CD4-positive, alpha-beta T cell treated with Interferon alpha-2 for 1 hour (primary cell): ENCODE measurements at places on chromosomes 11 and 22.
A peak's percentile ranks its signal among the peaks of the same experiment; 100 is the strongest.

DNA sequence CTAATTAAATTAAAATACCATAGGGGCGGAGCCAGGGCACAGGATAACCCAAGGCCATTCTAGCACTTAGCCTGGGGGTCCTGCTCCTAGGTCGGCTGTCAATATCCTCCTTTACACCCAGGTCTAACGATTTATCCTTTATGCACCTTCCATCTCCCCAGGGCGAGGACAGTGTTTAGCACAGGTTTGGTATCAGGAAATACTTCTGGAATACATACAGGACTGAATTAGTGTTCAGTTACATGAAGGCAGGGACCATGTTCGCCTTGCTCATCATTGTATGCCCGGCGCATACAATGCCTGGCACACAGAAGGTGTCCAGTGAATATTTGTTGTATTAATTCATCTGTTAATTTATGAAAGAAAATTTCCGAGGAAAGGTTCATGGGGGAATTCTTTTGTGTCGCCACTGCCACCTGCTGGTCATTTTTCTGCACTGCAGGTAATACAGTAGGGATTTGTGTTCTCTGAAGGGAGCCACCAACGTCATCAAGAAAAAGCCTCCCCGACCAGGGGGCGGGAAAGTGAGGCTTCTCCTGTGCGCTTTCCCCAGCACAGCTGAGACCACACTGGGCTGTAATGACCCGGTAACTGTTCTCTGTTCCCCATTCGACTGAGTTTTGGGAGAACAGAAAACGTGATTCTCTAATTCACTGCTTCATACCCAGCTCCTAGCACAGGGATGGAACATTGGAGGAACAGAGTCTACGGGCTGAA is 68.7 kb upstream of the ASPHD2 start:
- DNase-seq: peak; percentile 73

GRCh38 chr11:134374891-134375550 is 37.0 kb downstream of the B3GAT1 start:
- no peak for DNase-seq

GRCh38 chr11:59285716-59286260 is 72.9 kb upstream of the OR5AN1 start:
- no peak for DNase-seq

DNA sequence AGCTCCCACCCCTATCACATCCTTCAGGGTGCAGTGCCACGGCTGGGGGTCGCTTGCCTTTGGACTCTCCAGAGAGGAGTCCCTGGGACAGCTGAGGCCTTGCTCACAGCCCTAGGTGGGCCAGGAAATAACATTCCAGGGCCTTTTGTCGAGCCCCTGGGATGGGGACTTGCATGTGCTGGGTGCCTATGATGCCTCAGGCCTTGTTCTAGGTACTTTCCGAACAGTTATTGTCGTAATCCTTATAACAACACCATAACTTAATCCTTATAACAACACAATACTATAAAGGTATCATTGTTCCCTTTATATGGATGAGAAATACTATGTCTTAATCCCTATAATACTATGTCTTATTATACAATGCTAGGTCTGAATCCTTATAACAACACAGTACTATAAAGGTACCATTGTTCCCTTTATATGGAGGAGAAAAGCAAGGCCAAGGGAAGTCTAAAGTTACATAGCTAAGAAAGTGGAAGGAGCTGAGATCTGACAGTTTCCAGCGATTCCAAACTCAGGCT is 236.5 kb downstream of the ST3GAL4 start:
- no peak for DNase-seq

DNA sequence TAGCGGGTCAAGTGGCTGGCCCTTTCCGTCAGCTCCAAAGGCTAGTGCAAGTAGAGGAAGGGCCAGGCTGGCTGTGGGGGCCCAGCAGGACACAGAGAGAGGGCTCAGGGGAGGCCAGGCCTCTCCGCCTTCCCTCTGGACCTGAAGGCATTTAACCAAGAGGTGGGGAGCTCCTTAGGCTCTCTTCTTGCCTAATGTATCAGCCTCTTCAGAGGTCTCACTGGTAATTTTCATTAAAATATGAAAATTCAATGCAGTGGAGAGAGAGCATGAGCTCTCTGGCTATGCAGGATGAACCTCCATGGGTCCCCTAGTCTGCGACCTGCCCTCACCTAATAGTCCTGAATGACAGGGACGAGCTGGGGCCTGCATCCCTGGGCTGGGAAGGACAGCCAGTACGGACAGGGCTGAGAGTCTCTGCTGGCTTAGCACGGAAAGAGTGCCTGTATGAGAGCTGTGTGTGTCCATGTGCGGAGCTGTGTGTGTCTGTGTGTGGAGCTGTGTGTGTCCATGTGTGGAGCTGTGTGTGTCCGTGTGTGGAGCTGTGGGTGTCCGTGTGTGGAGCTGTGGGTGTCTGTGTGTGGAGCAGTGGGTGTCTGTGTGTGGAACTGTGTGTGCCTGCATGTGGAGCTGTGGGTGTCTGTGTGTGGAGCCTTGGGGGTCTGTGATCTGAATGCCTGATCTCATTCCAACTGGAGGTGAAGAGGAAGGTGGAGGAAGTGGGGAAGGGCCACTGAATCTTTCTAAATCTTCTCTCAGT is 2.4 kb downstream of the ALX4 start:
- no peak for DNase-seq

GRCh38 chr11:116840746-116841296 is 3.4 kb upstream of the APOA1 start:
- DNase-seq: no peak
